ENCODE measurements at places on chromosomes 2 and 18.

GRCh38 chr18:62001396-62001795, 108.6 kb upstream of the RNF152 start:
- DNase-seq = no peak

DNA sequence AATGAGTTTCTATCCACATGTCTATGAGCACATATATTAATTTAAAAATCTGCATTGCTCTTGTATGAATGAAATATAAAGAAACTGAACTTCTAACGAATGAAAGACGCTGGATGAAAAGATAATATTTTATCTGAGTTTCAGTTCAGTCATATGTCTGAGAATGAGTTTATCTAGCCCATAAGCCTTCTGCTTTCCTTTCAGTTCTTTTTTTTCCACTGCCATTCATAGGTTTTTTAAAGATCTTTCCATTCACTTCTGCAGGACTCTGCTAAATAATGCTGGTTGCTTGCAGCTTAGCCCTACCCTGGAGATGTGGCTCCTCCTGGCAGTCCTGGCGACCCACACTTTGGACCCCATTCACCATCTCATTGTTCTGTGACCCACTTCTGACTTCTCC, 109.0 kb downstream of the BCL2 start:
- DNase-seq = no peak

DNA sequence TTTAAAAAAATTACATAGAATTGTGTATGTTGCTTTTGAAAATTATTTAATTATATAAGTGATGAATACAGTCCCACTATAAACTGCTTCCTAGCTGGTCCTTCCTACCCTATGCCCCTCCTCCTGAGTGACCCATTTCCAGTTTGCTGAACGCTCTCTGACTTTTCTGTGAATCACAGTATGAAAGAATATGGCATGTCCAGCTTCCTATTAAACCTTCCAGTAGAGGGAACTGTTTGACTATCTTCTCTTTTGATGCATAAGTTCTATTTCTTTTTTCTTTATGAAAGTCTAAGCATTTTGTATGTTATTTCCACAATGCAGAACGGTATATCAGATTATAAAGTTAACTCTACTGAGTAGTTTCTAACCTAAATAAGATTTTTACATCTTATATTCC, 41.3 kb downstream of the PSMG2 start:
- no peak for DNase-seq

DNA sequence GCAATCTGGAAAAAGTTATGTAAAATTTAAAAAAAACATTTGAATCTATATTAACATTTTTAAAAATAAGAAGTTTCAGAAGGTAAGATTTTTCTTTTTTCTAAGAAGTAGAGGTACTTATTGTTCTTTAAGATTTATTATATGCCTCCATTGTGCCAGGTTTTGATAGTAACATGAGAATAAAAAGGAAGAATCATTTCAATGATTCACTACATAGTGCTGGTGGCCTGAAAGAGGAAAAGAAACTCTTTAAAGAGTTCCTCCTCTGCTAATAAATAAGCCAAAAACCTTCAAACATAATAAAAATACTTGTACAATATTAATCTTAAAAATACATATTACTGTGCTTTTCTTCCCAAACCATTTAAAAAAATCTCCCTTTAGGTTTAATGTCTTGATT, 69.0 kb downstream of the ANKRD44 start:
- no peak for DNase-seq

DNA sequence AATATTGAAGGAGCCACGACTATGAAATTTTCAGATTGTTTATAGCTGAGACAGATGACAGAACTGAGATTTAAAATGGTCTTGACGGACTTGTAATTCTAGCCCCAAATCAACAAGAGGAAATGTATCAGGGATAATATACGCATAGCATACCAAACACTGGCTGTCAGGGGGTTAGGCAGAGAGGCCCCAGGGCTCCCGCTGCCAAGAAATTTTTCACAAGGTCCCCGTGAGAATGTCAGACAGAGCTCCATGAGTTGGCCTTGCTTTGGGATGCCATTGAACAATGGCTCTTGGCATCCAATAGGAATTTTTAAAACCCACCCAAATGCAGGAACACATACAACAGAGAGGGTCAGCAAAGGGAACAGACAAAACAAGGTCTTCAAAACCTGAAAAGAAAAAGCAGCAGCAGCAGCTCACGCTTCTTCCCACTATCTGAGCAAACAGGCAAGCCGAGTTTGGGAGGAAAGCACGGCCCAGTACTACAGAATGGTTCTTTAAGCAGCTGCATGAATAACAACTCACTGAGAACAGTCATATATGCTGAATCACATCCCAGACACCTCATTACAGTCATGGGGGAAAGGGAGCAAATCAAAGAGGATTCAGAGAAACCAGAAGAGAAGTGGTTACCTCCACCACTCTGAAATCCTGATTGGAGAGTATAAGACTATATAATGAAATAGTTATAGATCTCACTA, 445.6 kb downstream of the RND3 start:
- no peak for DNase-seq

DNA sequence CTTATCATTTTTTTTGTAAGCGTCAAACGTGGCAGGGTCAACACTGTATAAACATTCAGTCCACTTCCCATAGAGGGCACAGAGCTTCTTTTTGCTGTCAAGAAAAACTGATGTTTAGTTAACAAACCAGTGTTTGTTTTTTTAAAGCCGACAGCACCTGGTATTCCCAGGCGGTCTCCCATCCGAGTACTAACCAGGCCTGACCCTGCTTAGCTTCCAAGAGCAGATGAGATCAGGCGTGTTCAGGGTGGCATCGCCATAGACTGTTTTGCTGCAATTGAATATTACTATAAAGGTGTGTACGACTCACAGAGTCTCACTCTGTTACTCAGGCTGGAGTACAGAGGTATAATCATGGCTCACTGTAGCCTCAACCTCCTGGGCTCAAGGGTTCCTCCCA, 31.5 kb downstream of the CABYR start:
- no peak for DNase-seq

- DNase-seq = no peak
Observed at GRCh38 chr2:96608469-96609455, 29.4 kb downstream of the KANSL3 start.

DNA sequence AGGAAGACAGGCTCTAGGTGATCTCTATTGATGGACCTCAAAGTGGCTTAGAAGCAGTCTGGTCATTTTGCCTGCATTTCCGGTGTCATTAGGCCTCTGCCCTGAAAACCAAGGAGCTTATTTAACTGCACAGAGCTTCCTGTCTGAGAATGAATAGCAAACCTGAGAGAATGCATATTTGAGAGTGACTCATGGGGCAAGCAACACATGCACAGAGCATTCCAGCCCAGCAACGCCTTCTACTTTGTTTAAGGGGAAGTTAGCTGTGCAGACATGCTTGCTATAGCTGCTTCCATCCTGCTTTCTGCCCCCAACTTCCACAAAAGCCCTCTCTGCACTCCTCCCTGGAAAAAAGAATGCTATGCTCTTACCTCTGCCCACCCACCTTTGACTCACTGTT, 232.8 kb downstream of the GRB14 start:
- no peak for DNase-seq

DNA sequence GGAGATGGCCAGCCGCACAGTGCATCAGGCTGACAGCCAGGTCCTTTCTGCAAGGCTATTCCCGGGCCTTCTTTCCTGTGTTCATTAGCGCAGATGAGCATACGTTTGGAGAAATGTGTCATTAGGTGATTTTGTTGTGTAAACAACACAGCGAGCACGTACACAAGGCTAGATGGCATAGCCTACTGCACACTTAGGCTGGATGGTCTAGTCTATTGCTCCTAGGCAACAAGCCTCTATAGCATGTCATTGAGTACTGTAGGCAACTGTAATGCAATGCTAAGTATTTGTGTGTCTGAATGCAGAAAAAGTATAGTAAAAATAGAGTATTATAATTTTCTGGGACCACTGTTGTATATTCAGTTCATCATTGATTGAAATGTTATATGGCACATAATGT, 50.9 kb upstream of the PHLPP1 start:
- no peak for DNase-seq

DNA sequence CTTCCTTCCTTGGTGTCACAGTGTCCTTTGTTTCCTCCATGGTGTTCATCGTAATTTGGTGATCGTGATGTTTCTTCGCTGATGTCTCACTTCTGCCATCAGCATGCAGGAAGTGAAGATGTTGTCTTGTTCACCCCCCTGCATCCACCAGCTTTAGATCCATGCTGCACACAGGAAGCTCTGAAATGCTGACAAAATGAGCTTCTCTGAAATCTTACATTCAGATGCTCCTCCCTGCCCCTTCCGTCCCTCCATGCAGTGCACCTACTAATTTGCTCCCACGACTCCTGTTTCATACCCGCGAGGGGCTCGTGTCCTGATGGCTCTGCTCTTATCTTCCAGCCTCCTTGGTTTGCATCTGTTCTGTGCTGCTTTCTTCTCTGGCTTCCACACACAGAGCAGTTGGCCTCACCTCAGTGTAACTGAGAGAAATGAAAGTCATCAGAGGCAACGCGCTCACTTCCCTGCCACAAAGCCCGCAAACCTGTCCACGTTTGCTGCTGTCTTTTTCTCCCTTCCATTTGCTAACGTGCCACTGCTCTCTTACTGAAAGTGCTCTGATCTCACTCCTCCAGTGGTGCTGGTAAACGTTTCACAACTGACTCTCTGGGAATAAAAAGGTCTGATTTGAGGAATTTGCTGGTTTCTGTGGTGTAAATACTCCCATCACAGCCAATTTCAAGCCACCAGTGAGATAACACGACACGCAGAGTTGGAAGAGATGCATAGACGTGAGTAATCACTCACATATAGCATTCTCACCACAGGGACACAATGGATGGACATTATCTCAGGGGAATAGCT, 41.0 kb upstream of the MGAT4A start:
- no peak for DNase-seq

- no peak for DNase-seq
Observed at GRCh38 chr18:35662293-35663062, 80.9 kb downstream of the GALNT1 start.

DNA sequence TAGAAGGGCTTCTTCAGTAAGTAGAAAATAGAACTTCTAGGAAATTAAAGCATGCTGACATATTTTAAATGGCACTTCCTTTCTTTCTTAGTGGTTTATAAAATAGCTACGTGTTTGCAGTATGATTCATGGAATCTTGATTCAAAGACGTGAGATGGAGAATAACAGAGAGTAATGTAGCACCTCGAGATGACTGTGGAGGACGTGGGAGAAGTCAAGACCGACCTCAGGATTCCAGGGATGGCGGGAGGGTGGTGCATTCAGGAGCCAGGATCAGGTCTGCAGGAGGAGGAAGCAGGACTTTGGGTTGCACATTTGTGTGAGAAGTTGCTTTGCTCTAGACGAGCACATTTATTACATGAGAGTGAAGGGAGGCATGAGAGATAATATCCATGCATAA, 56.0 kb downstream of the DCDC2C start:
- no peak for DNase-seq
